Activated CD4-positive, alpha-beta memory T cell treated with anti-CD3 and anti-CD28 coated beads for 36 hours (primary cell): ENCODE measurements at places on chromosomes 11 and 22. TPM values are rescaled to one million over a fixed set of nuclear protein-coding genes. Genes with fewer than 3 reads are reported as not detected.

The MMP10 gene
- total RNA-seq = not detected

- H3K4me3 ChIP-seq = no peak overlapping the region
- no peak overlapping the region for H3K27ac ChIP-seq
- H3K36me3 ChIP-seq = peaks cover 37% of the 10 kb centered on the region
- H3K27me3 ChIP-seq = no peaks in the 10 kb centered on the region
- no peak for DNase-seq
Measured at GRCh38 chr11:28257761-28258160, 149.6 kb downstream of the METTL15 start.

DNA sequence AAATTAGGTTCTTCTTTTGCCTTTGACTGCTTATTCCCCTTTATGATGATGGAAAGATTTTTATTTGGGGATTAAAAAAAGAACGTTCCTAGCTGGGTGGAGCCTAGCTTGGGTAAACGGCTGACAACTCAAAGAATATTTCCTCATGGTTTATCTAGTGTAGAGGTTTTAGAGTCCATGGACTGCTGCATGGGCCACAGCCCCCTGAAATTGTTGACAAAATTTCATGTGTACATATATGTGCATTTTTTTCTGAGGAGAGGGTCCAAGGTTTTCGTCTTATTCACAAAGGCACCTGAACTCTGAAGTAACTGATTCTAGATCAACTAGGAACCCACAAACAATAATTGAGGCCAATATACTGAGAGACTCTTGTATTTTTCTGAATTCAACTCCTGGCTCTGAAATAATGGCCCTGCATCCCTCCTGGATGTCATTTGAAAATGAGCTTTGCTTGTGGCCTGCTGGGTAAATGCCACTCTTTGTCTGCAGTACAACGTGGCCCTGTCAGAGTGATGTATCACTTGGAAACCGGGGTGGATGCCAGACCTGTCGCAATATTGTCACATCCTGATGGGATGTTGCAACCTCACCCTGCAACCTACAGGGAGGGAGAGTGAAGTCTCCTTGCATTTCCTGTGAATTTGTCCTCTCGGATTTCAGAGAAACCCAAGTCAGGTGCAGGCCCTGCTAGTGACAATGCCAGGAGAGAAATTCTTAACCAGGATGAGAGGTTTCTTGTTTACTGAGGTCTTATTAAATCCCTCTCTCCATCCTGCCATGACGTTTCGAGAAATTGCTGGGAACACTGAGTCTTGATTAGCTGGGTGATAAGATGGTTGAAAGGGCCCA lies 33.8 kb downstream of the EHF start:
- no peaks in the 10 kb centered on the region for H3K36me3 ChIP-seq
- H3K4me1 ChIP-seq = peaks cover 45% of the 10 kb centered on the region
- no peak overlapping the region for H3K27ac ChIP-seq
- H3K27me3 ChIP-seq = peaks cover 48% of the 10 kb centered on the region
- H3K4me3 ChIP-seq = no peak overlapping the region

The PHF21B gene
- total RNA-seq = not detected

DNA sequence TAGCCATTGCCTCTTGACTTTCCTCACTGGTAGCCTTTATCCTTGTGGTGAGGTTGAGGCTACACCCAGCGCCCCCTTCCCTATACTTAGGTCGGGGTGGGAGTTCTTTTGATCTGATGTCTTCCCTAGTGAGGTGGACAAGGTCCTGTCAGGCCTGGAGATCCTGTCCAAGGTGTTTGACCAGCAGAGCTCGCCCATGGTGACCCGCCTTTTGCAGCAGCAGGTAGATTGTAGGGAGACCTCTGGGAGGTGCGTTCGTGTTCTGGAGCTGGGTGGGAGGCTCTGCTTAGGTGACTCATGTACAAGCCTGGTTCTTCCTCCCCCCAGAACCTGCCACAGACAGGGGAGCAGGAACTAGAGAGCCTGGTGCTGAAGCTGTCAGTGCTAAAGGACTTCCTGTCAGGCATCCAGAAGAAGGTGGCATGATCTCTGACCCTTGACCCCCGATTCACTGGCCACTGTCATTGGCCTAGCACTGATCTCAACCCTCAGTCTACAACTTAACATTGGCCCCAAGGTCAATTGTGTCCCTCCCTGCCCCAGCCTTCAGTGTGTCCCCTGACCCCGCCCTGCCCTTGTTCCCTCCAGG lies 4.9 kb downstream of the INPPL1 start:
- peaks cover 6% of the 10 kb centered on the region for H3K36me3 ChIP-seq
- peak; percentile 4 for DNase-seq
- H3K4me1 ChIP-seq = peaks cover 14% of the 10 kb centered on the region
- no peaks in the 10 kb centered on the region for H3K27me3 ChIP-seq
- no peak overlapping the region for H3K27ac ChIP-seq

DNA sequence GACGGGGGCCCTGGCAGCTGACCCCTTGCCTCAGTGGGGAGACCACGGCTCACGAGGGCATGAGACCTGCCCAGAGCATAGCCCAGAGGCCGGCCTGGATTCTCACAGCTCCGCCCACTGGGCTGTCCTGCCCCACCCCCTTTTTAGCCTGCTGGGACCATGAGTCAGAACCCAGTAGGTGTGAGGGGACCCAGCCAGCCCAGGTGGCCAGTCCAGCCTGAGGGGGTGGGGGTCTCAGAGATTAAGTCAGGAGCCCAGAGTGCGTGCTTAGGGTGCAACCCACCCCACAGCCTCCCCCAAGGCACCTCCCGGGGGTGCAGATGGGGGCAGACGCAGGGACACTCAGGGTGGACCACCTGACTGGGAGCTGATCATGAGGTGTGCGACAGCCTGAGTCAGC lies 40.1 kb upstream of the PPARA start:
- H3K4me1 ChIP-seq = peaks cover 2% of the 10 kb centered on the region
- no peak overlapping the region for H3K27ac ChIP-seq
- no peaks in the 10 kb centered on the region for H3K36me3 ChIP-seq
- no peaks in the 10 kb centered on the region for H3K27me3 ChIP-seq
